ENCODE measurements at places on chromosomes 2 and 18.

DNA sequence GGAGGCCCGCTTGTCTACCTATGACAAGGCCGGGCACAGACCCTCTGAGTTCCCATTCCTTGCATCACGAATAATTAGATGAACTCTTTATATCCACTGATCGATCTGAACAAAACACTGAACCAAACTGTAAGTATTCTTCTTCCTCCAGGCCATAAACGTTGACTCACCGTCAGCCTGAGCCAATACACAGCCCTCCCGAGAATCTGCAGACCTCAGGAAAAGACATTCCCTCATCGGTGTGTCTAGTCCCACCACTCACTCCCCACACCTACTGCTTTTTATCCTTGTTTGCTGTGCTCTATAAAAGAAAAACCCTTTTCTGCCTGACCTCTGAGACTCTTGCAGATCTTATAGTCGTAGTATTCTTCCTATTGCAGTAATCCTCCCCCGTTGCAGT is 41.0 kb downstream of the TMEM87B start:
- no peak for DNase-seq

DNA sequence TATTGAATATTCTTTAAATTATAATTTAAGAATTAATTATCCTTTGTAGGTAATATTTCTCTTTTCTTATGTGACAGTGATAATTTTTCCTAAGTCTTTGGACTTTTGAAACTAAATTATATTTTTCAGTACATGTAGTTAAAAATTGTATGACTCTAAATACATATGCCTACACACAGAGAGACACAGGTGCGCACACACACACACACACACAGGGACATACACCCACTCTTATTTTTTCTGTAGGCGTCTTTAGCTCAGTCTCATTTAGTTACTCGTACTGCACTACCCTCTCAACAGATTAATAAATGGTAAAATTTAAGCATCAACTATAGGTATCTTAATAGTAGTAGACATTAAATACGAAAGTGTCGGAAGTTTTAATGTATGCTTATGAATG is 56.1 kb downstream of the ZNF236 start:
- no peak for DNase-seq

DNA sequence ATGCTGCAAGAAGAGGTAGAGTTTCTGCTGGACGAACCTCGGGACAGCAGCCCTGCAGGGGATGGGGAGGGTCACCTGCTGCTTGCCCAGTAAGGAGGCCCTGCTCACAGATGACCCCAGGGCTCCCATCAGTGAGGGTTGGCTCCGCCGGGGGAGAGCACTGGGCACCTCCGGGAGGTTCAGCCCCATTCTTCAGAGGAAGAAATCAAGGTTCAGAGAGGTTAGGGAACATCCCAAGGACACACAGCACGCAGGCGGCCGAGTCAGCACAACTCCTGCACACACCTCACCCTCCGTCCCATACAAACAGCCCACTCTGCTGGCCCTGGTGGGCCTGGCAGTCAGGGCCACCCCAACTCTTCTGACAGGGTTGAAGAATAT is 11.7 kb upstream of the CCDC74B start:
- DNase-seq, result no peak

DNA sequence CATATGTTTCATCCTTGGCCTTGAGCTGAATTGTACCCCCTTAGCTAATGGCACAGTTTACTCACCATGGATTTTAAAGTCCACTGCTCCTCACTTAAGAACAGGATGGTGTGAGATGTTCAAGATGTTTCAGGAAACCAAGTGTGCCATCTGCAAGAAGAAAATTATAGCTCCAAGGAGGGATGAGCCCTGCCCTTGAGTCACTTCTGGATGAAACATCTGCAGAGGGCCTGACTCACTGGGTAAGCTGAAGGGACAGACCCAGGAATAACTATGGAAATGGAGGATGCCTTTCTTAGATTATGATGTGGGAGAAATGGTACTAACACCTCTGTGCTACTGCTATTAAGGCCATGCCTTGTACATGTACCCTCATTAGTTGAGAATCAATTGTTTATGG is 6.4 kb downstream of the MARS2 start:
- DNase-seq, result no peak

DNA sequence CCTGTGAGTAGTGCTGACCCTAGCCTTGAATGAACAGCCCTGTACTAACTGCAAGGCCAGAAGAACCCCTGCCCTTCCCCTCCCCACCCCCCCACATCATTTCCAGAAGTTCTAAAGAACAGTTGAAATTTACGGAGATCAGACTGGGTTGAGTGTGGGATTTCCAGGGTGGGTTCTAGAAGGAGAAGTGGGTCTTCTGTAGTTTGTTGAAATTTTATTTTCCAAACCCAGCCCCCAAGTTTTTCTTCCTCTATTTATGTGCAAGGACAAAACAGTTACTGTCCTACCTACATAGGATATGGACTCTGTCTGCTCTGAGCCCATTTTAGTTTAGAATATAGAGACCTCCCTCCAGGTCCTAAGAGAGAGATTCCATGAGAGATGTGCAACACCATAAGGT is 26.3 kb upstream of the CASP10 start:
- DNase-seq, result no peak

DNA sequence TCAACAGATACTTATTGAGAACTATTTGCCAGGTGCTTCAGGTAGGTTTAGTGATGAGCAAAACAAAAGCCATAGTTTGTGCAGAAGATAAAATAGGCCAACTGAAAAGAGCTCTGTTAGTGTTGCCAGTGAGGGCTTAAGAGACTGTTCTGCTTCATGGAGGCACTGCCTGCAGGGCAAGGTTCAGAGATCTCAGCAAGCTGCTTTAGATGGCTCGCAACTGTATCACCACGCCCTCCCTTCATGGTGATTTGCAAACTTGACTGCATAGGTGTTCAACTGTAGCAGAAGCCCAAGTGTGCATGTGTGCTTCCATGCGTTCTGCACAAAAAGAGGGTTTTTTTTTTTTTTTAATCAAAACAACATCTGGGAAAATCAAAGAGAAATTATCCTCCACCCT is 84.5 kb downstream of the RAPH1 start:
- DNase-seq, result no peak

GRCh38 chr2:46980786-46981573 is 65.4 kb upstream of the MCFD2 start:
- no peak for DNase-seq

DNA sequence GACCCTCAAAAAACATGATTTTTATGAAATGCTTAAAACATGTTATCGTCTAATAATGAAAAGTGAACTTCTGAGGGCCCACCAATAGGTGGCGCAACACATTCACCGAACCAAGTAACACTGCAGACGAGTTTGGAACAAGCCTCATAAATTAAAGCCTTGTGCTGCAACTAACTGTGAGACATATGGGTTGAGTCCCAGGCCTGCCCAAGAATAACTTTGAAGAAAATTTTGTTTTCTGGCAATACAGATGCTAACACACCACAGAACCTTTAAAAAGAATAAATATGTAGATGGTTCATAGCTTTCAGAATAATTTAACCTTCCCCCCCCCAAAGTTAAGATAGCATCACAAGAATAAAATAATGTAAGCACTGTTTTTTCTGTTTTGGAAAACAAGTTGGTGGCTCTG is 285.9 kb downstream of the RNF144A start:
- DNase-seq, result peak; percentile 59

DNA sequence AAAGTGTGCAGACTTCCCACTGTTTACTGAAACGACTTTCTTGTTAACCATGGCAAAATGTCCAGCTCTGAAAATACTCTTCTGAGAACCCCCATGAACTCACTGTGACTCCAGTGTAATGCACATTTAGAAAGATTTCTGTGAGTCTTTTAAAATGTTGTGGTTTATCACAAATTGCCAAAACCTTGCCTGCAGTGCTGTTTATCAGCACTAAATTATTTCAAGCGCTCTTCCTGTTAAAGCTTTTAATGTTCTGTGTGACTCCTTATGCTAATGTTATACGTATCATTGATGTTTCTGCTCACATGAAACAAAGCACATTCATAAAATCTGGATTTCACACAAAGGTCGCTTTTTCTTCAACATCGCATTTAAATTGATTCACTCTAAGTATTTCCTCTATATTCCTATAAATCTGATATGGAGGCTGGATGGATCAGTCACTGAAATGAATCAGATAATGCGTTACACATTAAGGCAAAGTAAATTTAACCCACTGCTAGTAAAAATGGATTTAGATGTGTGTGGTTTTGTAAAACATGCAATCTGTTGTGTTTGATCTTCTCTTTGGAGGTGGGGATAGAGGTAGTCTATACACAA is 521.2 kb downstream of the NYAP2 start:
- DNase-seq, result no peak

DNA sequence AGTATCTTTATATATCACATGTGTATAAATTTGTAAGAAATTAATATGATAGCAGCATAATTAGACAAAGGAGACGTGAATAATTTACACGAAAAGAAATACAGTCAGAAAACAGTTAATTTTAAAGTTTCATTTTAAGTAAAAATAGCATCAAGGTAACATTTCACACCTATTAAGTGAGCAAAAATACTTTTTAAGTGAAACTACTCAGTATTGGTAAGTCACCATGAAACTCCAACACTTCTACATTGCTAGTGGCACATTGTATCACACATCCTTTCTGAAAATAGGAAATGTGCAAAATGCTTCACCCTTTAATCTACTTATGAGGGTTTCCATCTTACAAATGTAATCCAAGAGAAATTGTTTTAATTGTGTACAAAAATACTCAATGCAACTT is 287.9 kb upstream of the EPAS1 start:
- no peak for DNase-seq

DNA sequence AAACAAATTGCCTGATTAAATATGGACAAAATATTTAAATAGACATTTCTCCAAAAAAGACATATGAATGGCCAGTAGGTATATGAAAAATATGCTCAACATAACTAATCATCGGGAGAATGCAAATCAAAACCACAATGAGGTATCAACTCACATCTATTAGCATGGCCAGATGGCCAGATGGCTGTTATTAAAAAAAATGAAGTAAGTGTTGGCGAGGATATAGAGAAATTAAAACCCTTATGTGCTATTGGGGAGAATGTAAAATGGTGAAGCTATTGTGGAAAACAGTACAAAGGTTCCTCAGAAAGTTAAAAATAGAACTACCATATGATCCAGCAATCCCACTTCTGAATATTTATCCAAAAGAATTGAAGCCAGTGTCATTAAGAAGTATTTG is 272.3 kb upstream of the ZNF804A start:
- no peak for DNase-seq

DNA sequence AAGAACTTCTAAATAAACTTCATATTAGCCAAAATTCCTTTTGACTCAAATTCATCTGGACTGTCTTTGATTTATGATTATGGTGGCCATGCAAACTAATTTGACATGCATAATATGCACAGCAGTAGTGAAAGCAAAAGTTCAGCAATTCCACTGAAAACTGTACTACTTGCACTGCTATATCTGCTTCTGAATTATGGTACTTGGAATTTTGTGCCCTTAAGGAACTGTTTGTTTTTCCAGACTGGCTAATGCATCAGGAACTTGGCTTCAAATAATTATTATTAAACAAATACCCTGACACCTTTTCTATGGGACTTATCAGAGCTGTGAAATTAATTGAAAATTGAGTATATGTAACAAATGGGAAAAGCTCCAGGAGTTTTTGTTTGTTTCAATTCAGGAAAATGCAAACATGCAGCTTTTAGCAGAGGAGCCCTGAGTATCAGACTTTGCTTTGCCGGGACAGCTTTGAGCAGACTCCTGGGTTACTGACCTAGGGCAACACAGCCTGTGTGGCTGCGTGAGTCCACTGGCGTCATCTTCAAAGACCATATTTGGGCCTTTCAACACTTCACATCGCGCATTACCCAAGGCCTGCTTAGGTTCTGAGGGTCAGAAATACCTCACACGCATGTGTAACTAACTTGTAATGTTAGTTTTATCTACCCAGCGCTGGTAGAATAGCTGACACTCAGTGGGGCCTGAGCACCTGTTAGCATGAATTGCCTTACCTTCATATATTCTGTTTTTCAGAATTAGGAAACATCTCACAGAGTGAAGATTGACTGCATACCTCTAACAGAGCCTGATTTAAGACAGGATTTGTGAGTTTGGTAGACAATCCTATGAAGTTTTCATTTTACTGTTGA is 35.4 kb downstream of the CFAP221 start:
- DNase-seq, result no peak

DNA sequence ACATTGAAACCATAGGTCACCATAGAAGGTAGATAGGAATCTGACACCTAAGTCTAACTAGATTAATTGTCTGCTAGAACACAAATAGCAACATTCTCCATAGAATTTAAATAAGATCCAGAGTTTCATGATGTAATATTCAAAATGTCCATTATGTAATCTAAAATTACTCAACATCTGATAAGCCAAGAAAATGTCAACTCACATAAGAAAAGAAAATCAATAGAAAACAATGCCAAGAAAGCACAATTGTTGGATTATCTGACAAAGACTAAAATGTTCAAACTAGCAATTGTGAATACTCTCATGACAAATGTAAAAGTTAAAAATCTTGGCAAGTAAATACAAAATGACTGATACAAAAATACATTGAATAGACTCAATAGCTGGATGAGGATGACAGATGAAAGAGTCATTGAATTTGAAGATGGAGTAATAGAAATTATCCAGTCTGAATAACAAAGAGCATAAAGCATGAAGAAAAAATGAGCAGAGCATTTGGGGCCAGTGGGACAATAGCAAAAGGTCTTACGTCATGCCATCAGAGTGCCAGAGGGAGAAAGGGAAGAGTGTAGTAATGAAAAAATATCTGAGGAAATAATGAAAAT is 358.6 kb downstream of the METTL4 start:
- DNase-seq, result no peak

DNA sequence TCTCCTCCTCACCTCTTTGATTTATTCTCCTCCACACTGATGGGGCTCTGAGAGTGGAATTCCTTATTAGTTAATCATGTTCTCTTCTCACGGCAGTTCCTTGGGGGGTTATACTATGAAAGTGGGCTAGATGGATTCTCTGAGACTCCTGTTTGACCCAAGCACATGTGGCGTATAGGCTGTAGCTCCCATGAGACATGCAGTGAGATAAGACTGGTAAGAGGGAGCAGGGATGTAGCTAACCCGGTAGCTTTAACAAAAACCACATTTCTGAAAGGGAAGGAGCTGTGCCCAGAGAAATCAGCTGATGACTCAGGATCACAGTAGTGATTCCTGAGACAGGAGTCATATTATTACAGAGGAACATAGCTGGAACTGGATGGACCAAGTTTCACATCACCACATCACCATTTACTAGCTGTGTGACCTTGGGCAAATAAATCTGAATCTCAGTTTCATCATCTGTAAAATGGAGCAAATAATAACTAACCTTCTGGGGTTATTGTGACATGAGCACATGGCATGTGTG is 82.9 kb downstream of the CRIM1 start:
- no peak for DNase-seq

- no peak for DNase-seq
These were observed 135.0 kb downstream of the SMAD2 start for GRCh38 chr18:47795434-47795814.

- DNase-seq, result peak; percentile 53
These were observed 7.9 kb upstream of the PDCL3 start for GRCh38 chr2:100554798-100555407.

GRCh38 chr18:13394801-13395200 is 176.2 kb downstream of the LDLRAD4 start:
- DNase-seq, result no peak

DNA sequence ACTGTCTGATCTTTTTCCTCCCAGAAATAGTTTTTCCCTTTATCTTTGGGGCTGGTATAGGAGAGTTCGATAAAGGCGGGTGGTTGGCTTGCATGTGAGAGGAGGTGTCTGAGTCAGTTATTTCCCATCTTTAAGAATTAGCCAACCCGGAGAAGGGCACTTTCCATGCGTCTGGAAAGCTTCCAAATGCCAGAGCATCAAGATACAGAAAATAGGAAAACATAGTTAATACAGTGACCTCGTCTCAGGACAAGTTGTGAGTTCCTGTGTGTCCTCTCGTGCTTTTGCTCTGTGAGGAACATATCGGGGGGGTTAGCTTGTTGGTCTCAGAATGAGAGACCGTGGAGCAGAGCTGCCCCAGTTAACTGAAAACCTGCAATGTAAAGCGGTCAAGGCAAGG is 18.7 kb upstream of the PUM2 start:
- no peak for DNase-seq
